ENCODE measurements at places on chromosomes 1 and 21. TPM values are rescaled to one million over a fixed set of nuclear protein-coding genes. Genes with fewer than 3 reads are reported as not detected.

- DNase-seq = no peak
These were observed 932 bp upstream of the FCRLA start for GRCh38 chr1:161706113-161706481.

The NBPF4 gene
- not detected for polyA plus RNA-seq

DNA sequence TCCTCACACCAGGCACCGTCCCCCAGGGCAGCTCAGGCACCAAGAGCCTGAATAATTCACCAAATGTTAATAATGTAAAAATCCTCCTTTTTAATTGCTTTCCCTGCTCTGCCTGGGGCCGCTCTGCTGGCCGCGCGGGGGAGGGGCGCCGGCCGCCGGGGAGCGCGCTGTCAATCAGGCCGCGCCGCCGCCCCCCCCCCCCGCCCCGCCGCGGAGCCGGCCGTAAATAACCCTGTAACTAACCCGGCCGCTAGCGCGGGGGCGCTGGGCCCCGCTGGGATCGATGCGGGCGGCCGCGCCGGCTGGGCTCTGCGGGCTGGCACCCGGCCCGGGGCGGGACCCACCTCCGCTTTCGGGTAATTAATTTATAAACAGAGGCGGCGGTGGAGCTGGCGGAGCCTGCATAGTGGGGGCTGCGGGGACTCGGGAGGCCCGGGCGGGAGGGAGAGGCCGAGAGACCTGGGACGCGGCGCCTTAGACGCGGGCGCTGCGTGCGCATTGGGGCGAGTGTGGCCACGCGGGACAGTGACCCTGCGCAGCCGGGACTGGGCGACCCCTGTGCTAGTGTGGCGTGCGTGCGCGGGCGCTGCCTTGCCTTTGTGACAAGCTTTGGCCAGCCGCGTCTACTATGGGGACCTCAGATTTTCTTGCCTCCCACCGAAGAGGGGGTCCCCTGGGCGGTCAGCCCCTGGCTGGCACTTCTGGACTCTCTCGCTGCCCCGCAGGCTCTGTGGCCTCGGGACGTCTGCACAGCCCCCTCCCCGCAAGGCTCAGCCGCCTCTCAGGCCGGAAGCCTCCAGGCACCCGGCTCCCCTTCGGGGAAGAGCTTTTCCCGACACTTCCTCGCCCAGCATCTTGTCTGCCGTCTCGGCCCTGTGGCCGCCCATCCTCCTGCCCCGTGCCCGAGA is 16.6 kb downstream of the SAMD11 start:
- peak; percentile 72 for DNase-seq

The IVL gene
- polyA plus RNA-seq = not detected

GRCh38 chr1:94805912-94806311 is 14.2 kb upstream of the SLC44A3 start:
- DNase-seq = no peak

DNA sequence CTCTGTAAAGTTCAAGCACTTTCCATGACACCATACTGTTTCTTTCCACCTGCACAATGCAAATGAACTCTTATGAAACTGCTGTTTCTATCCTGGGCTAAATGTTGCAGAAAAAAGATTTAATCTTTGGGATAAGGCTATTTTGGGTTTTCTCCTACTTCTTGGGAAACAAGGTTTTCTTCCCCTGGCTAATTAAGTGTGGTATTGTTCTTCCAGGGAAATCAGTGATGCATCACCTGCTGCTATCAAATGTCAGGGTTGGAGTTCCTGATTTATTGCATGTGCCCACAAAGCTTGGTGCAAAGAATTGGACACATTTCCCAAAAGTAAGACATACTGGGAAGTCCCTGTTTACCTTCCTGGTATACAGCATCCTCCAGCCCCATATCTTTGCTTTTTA is 6.0 kb upstream of the RGS4 start:
- no peak for DNase-seq

- DNase-seq = no peak
These were observed 3.5 kb upstream of the PIGV start for GRCh38 chr1:26784023-26784871.

The PLA2G2C gene
- polyA plus RNA-seq = 0.06 TPM

GRCh38 chr1:198330982-198331615 is 174.3 kb downstream of the NEK7 start:
- DNase-seq = no peak

- no peak for DNase-seq
These were observed 509 bp downstream of the ADAMTS4 start for GRCh38 chr1:161198194-161198896.

- no peak for DNase-seq
These were observed 65.4 kb downstream of the ELAVL4 start for GRCh38 chr1:50174101-50174500.

GRCh38 chr1:186374303-186375151 is 526 bp downstream of the TPR start:
- no peak for DNase-seq

DNA sequence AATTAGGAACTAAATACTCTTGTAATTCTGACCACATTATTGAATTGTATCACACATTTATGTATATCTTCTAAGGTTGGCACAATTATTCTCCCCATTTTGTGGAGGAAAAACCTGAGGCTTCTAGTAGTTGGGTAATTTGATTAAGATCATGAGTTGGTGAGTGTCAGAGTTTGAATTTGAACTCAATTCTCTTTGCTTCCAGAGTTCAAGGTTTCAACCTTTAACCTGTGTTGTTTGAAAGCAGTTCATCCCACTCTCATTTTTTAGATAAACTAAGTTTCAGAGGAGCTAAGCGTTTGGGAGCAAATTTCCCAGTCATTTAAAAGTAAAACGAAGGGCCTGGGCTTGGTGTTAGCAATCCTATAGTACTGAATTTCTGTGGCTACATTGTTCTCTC is 293.4 kb downstream of the ADGRL2 start:
- DNase-seq = no peak

GRCh38 chr1:202938287-202938925 is 11.4 kb upstream of the KLHL12 start:
- no peak for DNase-seq

DNA sequence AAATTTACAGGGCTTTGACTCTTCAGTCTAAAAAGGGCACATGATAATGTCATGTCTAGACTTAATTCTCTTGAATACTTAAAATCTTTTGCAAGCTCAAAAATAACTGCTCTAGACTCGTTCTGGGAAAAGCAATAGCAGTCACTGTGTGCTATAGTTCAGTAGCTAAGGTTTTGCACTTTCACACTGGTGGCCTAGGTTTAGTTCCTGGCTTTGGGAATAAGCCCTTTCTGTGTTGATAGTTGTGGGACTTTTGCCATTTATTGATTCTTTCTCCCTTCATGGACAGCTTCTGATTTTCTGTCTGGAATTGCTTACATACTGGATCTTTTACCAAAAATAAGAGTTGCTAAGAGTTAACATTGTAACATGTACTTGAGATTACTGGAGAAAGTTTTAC is 151.2 kb downstream of the TRIM33 start:
- DNase-seq = no peak

The C1orf87 gene
- 2.3 TPM for polyA plus RNA-seq

DNA sequence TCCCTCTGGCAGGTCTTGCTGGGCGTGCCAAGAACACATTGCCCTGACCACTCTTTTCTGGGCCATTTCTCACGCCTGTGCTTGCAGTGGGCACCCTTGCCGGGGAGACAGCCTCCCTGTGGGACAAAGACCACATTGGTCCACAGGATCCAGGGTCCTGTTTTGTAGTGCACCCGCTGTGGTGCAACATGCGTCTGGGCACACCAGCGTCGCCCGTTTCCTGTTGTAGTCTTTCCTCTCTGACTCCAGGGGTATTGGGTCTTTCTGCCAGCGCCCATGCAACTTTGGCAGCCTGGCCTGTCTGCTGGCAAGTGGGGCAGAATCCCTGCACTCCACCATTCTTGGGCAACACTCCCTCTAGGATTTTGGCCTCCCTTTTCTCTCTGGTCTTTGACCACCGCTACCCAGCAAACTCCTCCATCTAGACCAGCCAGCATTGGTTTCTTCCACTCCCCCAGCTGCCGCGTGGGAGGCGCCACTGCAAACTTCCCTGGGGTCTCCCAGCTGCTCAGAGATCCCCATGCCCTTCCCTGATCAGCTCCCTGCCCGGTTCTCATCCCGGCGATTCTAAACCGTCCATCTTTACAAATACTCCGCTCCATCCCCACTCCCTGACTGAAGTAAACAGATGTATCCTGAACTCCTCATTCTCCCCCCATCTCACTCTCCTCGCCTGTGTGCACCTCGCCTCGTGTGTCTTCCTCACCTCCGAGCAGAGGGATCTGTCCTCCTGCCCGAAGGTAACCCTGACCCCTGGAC is 1.2 kb upstream of the TPRG1L start:
- no peak for DNase-seq

The IBA57 gene
- 7.2 TPM for polyA plus RNA-seq

DNA sequence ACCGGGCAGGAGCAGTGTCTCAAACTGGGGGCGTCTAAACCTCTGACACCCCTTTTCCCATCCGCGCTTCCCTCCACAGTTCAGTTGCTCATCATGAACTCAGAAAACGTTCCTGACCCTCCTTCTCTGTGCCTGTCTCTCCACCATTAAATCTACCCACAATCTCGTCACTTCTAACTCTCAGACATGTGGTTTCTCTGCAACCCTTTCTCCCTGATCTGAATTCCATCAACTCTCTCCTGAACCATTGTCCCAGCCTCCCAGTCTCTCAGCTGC is 3.8 kb downstream of the TTC34 start:
- DNase-seq = no peak
